Stimulated activated naive CD4-positive, alpha-beta T cell (primary cell): ENCODE measurements at places on chromosomes 13 and 19.
A peak's percentile ranks its signal among the peaks of the same experiment; 100 is the strongest.

GRCh38 chr13:46146898-46147297 is 35.1 kb downstream of the LCP1 start:
- no peak for DNase-seq

- no peak for DNase-seq
Observed at GRCh38 chr13:84380866-84381265, 498.6 kb upstream of the SLITRK1 start.

- peak; percentile 92 for DNase-seq
Observed at GRCh38 chr19:49555600-49556411, 24.6 kb downstream of the NOSIP start.

DNA sequence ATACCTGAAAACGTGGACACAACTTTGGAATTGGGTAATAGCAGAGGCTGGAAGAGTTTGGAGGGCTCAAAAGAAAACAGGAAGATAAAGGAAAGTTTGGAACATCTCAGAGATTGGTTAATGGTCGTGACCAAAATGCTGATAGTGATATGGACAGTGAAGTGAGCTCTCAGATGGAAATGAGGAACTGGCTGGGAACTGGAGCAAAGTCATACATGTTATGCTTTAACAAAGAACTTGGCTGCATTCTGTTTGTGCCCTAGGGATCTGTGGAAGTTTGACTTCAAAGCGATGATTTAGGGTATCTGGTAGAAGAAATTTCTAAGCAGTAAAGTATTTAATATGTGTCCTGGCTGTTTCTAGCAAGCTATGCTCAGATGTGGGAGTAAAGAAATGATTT is 136.2 kb downstream of the DNAJC3 start:
- DNase-seq: no peak

DNA sequence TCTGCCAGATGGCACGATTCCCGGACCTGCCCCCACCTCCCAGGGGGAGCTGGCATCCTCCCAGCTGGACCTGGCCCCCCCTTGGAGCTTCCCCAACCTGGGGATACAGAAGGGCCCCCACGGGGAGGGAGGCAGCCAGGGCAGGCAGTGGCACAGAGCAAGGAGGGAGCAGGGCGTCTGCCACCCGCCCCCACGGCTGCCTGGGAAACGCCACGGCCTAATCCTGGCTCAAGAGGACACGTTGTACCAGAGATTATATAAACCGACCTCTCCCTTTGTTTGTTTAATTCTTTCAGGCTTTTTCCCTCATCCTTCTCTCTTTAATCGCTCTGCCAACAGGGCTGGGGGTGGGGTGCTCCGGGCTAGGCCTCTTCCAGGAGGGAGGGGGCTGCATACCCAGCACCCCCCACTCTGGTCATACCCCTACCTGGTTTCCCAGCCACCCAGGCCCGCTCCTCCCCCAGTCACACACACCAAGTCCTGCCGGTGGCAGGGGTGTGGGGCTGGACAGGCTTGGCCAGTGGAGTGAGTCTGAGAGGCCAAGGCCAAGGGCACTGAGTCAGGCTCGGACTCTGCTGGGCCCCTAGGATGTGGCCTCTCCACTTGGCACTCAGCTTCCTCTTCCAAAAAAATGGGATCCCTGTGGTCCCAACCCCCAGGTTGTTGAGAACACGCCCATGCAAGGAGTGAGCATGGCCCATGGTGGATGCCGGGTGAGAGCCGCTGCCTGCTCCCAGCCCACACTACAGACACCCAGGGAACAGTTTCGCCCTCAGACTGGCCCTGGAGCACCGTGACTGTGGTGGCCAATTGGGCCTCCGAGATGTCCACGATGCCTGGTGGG is 29.5 kb upstream of the NFIC start:
- no peak for DNase-seq

DNA sequence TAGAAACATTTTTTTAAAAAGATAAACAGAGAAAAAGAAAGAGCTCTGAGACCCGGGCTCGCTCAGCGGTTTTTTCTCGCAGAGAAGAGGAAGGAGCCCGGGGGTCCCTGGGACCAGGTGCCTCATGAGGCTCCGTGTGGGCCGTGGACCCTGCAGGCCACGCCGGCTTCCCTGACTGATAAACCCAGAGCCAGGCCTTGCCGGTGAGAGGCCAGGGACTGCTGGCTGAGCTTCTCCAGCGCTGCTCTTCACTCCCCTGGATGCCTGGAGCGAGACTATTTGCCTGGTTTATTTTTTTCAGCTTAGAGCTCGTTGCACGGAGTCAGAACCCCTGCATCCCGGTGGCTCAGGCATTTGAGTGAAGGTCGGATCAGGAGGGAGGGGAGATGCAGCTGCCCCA is 53.4 kb upstream of the F7 start:
- DNase-seq: no peak

GRCh38 chr13:110137680-110138009 is 169.3 kb downstream of the COL4A1 start:
- DNase-seq: no peak

- DNase-seq: no peak
Observed at GRCh38 chr19:33299051-33299688, 3.2 kb downstream of the CEBPA start.

DNA sequence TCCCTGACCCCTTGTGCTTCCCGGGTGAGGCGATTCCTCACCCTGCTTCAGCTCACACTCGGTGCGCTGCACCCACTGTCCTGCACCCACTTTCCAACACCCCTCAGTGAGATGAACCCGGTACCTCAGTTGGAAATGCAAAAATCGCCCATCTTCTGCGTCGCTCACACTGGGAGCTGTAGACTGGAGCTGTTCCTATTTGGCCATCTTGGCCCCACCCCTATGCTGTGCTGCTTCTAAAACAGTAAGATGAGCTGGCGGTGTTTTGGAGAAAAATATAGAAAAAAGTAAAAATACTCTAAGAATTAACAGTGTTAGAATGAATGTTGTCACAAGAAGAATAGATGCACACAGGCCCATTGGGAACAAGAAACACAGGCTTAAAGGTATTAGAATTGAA is 92.5 kb downstream of the ITGBL1 start:
- DNase-seq: no peak

DNA sequence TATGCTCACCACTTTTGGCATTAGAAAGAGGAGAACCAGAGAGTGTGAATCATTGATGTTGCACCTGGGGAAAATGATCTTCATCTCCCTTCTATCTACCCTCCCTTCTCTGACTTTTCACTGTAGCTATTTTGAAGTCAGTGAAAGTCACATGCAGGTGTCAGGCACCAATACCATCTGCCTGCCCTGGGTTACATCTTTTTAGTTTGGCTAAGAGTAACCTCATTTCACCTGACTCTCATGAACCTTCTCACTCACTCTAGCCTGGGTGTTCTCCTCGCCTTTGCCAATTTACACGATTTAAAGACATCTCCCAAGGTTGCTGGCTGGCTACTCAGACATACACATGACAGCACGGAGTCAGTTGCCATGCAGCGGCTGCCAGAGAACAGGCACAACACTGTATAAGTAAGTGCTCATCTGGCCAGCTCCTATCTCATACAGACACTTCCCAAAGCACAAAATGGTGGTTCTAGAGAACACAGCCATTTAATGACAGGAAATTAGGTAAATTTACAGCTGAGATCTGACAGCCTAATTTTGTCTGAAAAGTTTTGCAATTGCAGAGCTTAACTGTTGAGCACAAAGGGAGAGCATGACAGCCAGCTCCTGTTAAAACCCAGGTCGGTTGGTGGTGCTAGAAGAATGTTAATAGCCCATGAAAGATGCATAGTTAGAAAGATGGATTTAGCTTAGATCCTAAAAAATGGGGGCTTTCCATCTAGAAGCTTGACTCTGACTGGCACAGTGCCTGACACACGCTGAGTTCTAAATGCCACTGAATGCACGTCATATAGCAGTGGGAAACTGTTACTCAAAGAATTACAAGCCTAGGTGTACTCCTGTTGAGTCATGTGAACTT is 32.5 kb downstream of the LCP1 start:
- no peak for DNase-seq

DNA sequence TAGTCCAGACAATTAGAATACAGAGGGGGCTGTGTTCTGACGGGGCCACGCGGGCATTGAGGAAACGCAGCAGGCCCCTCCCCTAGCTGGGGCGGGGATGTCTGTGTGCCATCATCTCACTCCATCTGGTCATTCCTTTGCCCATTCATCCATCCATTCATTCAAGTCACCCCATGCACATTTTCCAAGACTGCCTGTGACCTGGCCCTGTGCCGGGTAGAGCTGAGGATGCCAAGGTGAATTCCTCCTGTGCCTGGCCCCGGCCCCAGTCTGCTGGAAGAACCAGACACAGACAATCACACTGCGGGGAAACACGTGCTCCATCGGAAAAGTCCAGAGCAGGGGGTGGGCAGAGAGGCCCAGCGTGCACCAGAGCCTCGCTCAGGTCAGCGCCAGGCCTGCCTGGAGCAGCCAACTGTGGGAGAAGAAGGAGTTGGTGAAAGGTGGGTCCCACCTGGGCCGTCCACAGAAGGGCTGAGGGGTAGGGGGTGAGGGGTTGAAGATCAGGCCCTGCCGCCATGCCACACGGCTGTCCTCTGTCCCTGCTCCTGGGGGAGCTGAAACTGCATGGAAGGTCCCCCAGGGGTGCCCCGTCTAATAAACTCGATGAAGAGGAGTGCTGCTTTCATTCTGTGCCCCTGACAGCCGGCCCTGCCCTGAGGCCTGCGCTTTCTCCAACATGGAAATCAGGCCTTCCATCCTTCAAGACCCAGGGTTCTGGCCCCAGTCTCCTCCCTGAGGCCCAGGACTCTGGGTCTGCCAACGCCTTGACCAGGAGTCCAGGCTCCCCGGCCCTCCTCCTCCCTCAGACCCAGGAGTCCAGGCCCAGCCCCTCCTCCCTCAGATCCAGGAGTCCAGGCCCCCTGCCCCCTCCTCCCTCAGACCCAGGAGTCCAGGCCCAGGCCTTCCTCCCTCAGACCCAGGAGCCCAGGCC is 1.6 kb upstream of the CACNG6 start:
- DNase-seq: no peak

DNA sequence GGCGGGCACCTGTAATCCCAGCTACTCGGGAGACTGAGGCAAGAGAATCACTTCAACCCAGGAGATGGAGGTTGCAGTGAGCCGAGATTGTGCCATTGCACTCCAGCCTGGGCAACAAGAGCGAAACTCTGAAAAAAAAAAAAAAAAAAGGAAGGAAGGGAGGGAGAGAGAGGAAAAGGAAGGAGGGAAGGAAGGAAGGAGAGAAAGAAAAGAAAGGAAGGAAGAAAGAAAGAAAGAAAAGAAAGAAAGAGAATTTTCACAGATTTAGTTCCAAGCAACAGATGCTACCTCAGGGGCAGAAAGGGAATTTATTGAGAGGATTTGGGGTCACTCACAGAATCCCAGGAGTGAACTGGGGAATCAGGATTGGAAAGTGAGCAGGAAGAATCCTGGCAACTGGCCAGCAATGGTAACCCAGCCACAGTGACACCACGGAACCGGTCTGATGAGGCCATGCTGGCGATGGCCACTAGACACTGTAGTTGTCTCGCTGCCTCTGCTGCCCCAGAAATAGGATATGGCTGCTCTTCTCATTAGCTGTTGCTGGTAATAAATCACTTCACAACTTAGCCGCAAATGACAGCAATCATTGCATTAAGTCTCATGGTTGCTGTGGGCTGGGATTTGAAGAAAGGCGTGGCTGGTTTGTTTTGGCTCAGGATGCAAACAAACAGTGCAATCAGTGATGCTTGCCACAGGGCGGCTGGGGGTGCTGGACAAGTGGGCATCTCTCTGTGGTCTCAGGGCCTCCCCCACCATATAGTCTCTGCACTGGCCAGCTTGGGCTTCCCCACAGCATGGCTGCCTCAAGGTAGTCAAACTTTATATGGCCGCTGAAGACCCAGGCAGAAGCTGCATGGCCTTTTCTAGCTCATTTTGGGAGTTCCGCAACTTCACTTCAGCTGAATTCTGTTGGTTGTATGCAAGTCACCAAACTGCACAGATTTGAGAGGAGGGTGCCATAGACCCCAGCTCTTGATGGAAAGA is 5.2 kb upstream of the BCAM start:
- no peak for DNase-seq

DNA sequence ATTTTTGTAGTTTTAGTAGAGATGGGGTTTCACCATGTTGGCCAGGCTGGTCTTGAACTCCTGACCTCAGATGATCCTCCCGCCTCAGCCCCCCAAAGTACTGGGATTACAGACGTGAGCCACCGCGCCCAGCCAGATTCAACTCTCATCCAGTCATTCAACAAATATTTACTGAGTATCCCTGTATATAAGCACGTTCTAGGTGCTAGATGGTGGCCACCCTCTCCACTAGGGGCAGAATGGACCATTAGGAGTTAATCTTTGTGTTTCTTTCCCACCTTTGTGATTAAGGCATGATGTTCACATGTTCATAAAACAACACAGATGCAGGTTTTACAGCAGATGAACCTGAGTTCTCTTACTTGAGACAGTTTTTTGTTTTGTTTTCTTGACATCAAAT is 7.3 kb downstream of the SHKBP1 start:
- no peak for DNase-seq

- DNase-seq: no peak
Observed at GRCh38 chr13:26896986-26897668, 136.5 kb upstream of the GPR12 start.

DNA sequence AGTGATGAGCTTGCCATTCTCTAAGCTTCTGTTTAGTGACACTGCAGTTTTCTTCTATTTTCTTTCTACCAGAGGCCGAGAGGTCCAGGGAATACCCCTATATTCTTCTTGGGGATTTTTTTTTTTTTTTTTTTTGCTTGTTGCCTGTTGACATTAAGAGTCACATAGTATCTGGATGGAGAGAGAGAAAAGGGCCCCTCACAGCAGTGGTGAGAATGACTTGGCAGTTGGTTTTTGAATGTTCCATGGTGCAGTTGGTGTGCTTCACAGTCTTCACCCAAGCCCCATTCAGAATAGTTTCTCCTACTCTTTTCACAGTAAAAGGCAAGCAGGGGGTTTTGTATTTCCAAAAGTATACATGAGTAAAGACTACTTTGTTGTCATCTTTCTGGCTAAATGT is 577.9 kb downstream of the LMO7 start:
- DNase-seq: no peak

DNA sequence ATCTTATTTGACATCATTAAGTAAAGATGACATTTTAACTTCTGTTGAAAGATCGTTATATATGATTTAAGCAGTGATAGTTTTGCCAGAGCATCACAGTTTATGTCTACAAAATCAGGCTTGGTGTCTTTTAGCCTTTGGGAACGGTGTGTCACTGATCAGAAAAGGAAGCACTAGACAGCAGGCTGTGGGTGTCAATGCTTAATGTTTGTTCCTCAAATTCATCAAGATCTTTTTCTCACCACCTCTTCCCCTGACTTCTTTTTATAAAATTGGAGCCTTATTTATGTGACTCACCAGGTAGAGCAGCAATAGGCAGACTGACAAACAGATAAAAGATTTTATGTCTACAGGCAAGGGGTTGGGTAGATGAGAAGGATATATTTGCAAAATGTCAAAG is 1558.5 kb downstream of the EFNB2 start:
- DNase-seq: no peak
